ENCODE measurements at places on chromosomes 12 and 14. TPM values are rescaled to one million over a fixed set of nuclear protein-coding genes. Genes with fewer than 3 reads are reported as not detected.

The LGR5 gene
- total RNA-seq: not detected

The EID3 gene
- 7.7 TPM for total RNA-seq

The SAMD4A gene
- 8.0 TPM for total RNA-seq

The EFCAB11 gene
- 13.3 TPM for total RNA-seq

The BCL11B gene
- 0.18 TPM for total RNA-seq

The GDF3 gene
- total RNA-seq: not detected

The NUBPL gene
- total RNA-seq: 8.2 TPM

Data from A549 treated with DMSO at 1 μM for 4 hours (cell line).